ENCODE measurements at places on chromosomes 16 and 17.

GRCh38 chr17:72046643-72047612, 73.9 kb upstream of the SOX9 start:
- DNase-seq = no peak

DNA sequence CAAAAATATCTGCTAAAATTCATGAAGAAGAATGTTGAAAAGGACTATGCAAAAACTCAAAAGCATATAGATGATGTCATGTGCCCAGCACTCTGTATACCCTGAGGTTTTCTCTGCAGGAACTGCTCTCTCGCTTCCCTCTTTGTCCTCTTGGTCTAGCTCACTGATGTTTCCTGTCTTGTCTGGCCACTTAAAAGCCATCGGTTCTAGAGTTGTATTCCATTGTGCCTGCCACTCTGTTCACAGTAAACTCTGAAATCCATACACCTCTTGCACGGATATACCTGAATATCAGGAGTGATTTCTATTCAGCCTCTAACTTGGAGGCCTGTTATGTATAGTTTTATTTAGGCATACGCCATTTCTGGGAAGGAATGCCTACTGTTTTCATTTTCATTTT, 101.0 kb upstream of the CNTNAP4 start:
- DNase-seq = no peak

DNA sequence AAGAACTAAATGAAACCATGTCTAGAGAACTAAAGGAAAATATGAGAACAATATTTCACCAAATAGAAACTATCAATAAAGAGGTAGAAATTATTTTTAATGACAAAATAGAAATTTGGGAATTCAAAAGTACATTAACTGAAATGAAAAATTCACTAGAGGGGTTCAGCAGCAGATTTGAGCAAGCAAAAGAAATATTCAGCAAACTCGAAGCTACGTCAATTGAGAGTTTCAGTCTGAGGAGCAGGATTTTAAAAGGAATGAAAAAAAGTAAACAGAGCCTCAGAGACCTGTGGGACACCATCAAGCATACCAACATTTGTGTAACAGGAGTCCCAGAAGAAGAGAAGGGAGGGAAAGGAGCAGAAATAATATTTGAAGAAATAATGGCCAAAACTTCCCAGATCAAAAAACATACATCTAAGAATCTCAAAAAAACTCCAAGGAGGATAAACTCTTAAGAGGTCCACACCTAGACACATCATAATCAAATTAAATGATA, 38.3 kb downstream of the ZFP90 start:
- no peak for DNase-seq

GRCh38 chr16:24609417-24609739, 70.0 kb downstream of the RBBP6 start:
- DNase-seq = no peak
